ENCODE measurements at places on chromosomes 2 and 18. TPM values are rescaled to one million over a fixed set of nuclear protein-coding genes. Genes with fewer than 3 reads are reported as not detected.

GRCh38 chr2:8671176-8671575, 10.7 kb upstream of the ID2 start:
- no peak for DNase-seq

SRSF7 gene
- 156 TPM for polyA plus RNA-seq

STK16 gene
- 7.2 TPM for polyA plus RNA-seq

DNA sequence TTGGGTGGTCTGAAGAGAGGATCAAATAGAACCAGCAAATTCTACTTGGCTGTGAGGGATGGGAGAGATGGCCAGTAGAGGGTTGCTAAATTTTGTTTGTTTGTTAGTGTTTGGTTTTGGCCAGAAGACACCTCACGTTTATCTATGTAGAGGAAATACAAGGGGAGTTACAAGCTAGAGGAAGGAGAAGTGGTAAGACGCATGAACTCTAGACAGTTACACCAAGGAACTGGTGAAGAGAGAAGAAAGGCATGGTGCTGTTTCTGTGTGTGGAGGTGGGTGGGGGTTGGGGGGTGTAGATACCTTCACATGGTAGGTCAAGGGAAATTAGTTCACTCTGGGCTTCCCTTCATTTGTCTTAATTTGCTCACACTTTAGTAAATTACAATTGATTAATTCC, 25.6 kb downstream of the RASGRP3 start:
- DNase-seq = no peak

DNA sequence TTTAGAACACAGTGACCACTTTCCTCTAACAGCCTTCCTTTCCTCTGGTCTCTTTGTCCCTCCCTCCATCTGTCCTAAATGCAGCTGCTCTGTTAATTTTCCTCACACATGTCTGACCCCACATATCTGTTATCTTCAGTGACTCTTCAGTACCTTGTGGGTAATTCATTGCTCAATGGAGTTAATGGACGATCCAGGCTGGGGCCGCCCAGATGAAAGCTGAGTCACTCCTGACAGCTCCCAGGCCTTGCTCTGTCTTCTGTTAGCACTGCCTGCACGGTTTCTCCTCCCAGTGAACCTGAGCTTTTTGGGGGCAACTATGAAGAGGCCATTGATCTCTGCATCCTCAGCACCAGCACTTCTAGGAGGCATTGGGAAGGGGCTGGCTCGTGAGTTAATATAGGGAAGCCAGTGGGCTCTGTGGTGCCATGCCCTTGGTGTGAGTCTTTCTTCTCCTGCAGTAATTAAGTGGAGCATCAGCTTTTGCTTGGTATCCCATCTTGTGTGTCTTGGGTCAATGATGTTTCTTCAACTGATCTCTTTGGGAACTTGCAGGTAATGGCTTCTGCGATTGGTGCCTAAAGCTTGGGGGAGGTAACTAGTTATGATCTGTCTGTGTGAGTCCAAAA, 67.3 kb downstream of the SNORC start:
- peak; percentile 78 for DNase-seq

GRCh38 chr2:240436683-240437550, 1.5 kb downstream of the GPC1 start:
- DNase-seq = peak; percentile 62

LOXL3 gene
- polyA plus RNA-seq = 55.2 TPM

DNA sequence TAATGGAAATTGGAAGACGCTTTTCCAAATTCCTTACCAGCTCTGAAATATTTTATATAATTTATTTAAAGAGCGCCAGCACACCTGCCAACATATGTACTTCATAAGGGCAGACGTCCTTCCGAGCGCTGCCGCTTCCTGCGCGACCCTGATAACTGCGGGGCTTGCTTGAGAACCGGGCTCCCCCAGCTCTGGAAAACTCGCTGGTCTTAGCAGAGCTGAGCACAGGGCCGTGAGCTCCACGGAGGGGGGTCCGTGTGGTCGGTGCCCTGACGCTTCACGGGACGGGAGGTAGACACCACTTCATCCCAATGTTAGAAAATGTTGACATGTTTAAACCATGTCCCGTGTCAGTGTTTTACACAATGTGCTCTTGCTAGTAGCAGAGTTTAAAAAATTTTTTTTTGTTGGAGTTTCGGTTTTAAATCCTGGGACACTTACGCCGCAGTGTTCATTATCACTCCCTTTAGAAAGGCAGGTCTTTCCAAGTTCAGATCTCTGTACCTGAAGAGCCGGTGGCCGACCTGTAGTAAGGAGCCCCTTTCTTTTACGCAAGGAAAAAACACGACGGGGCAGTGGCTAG, 1.6 kb downstream of the NFATC1 start:
- DNase-seq = no peak

CHRNG gene
- polyA plus RNA-seq = not detected

STARD6 gene
- not detected for polyA plus RNA-seq

RFTN2 gene
- 2.2 TPM for polyA plus RNA-seq

GREB1 gene
- 0.05 TPM for polyA plus RNA-seq

LCT gene
- not detected for polyA plus RNA-seq

HOXD8 gene
- 19.7 TPM for polyA plus RNA-seq

GRB14 gene
- polyA plus RNA-seq = 0.22 TPM

SNX17 gene
- polyA plus RNA-seq = 183 TPM

GRCh38 chr18:74856928-74857327, 259.3 kb downstream of the ZNF407 start:
- no peak for DNase-seq

KRCC1 gene
- polyA plus RNA-seq = 33.1 TPM

- DNase-seq = no peak
Measured at GRCh38 chr2:197167608-197168314, 142.8 kb downstream of the ANKRD44 start.

DNA sequence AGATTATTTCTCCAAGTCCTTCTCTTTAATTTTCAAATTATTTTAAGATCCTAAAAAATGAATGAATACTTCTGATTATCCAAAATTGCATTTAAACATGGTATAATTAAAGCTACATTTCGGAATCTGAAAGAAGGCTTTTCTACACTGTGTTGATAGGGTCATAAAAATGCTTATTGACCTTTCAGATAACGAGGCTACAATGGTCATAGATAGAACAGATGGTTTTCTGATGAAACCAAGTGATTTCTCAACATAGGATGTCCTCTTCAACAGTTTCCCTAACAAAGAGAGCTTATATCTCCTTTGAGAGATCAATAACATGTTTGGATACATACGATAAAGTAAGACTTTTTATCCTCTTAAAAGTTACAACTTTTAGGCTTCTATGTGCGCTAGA, 201.1 kb downstream of the PTH2R start:
- DNase-seq = no peak

GRCh38 chr18:26215247-26215970, 10.8 kb upstream of the TAF4B start:
- no peak for DNase-seq

FAM237A gene
- polyA plus RNA-seq = not detected

TSPYL6 gene
- polyA plus RNA-seq = not detected

ASB18 gene
- polyA plus RNA-seq = not detected

GRCh38 chr2:134999521-134999920, 47.7 kb downstream of the MAP3K19 start:
- peak; percentile 9 for DNase-seq

ROCK1 gene
- 35.9 TPM for polyA plus RNA-seq

- DNase-seq = no peak
Measured at GRCh38 chr2:218145124-218145523, 19.3 kb downstream of the CXCR2 start.

PLEK gene
- polyA plus RNA-seq = 0.39 TPM

DNA sequence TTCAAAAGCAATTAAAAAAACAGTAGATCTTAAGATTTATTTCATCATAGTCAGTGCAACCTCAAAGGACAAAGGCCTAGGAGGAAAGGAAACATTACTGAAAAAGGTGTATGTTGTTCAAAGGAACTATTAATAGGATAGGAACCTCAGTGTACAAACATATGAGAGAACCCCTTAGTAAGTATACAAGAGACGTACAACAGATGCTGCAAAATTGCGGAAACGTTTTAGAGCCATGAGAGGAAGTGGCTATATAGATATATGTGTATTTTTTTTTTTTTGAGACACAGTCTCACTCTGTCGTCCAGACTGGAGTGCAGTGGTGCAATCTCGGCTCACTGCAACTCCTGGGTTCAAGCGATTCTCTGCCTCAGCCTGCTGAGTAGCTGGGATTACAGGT, 22.2 kb downstream of the PIK3C3 start:
- no peak for DNase-seq

DNA sequence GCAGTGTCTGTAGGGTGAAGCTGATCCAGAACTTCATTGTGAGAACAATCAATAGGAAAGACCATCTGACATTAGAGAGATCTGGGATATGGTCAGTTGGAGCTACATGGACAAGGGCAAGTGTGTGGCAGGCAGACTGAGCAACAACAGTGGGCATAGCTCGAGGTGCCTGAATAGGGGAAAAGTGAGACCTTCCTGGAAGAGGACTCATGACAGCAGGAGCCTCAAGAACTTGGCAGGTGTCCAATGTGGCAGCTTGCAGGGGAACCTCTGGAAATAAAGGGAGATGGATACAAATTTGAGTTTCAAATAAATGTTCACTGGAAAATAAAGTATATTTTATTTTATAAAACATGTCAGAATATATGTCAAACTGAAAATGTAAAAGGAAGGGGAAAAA, 117.9 kb downstream of the TANC1 start:
- DNase-seq = no peak

- peak; percentile 54 for DNase-seq
Measured at GRCh38 chr2:221060376-221060775, 511.7 kb downstream of the EPHA4 start.

TNS1 gene
- 78.6 TPM for polyA plus RNA-seq

DNA sequence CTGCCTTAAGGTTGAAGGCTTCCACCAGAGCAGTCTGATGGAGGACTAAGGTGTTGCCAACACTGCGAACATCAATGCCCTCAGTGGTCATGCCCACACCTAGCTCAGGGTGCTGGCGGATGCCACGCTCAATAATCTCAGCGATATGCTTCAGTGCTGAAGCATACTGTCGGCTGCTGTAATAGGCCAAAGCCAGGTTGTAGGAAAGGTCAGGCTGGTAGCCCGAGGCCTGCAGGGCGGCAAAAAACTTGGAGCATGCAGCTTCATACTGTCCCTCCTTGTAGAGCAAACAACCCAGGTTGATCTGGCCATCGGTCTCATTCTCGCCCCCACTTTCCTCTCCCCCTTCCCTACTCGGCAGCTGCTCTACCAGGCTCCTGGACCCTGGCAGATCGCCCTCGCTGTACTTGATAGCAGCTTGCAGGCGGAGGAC, 159.4 kb downstream of the AGPS start:
- peak; percentile 41 for DNase-seq

GRCh38 chr2:50556934-50557575, 474.9 kb downstream of the NRXN1 start:
- DNase-seq = peak; percentile 1

RAB12 gene
- 4.4 TPM for polyA plus RNA-seq

DNA sequence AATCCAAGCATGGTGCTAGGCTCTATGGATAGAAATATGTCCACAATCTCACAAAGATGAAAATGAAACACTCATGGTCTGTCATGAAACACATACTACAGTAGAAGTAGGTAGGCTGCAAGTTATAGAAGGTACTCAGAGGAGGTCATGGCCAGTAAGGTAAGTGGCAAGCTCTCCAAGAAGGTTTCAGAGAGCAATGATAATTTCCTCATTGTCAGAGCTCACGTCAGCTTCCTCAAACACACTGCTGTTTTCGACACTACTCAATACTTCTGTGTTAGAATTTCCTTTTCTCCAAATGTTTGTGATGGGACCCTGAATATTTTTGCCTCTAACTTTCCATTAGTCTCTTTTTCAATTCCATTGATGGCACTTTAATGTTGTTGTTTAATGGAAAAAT, 25.5 kb downstream of the CCDC141 start:
- DNase-seq = no peak

BOLL gene
- polyA plus RNA-seq = not detected

DNA sequence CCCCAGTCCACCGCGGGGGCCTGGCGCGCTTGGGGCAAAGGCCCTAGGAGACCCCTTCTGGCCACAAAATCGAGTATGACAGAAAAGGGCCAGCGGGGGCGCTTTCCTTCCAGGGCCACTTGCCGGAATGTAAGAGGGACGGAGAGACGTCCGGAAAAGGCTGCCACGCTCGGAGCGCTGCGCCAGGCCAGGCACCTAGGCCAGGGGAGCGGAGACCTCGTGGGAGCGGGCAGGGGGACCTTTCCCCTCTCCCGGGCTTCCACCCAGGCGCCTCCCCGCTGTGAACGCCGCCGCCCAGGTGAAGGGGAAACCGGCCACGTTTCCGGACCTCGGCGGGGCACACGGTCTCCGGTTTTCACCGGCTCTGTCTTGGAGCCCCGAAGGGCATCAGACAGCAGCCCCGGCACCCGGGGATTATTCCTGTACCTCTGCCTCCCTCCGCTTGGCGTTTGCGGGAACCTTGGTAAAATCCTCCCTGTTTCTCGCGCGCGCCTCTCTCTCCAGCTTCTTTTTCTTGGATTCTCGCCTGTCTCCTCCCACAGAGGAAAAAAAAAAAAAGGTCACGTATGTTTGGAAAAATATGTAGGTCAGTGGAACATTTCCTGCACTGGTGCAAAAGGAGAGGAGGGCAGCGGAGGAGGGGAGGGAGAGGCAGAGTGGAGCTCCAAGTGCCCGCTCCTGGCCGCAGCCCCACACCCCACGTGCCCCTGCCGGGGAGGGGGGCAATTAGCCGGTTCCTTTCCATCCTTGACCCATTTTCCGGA, 1.2 kb upstream of the NPAS2 start:
- DNase-seq = peak; percentile 82

DNA sequence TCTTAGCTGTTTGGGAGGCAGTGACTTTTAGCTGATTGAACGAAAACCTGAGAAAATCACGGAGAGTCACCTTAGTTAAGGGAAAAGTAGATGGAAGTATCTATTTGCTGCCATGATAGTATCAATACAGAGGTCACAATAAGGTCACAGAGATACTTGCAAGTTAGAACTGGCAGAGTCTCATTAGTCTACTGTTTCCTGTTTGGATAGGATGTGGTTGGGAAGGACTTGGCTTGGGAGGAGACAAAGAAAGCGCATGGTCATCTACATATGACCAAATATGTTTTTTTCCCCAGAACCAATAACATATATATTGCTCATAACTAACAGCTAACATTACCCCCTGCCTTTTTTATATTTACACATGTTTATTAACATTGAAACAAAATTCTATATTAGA, 78.4 kb upstream of the AQP4 start:
- DNase-seq = no peak

TNFAIP6 gene
- 10.2 TPM for polyA plus RNA-seq

DNA sequence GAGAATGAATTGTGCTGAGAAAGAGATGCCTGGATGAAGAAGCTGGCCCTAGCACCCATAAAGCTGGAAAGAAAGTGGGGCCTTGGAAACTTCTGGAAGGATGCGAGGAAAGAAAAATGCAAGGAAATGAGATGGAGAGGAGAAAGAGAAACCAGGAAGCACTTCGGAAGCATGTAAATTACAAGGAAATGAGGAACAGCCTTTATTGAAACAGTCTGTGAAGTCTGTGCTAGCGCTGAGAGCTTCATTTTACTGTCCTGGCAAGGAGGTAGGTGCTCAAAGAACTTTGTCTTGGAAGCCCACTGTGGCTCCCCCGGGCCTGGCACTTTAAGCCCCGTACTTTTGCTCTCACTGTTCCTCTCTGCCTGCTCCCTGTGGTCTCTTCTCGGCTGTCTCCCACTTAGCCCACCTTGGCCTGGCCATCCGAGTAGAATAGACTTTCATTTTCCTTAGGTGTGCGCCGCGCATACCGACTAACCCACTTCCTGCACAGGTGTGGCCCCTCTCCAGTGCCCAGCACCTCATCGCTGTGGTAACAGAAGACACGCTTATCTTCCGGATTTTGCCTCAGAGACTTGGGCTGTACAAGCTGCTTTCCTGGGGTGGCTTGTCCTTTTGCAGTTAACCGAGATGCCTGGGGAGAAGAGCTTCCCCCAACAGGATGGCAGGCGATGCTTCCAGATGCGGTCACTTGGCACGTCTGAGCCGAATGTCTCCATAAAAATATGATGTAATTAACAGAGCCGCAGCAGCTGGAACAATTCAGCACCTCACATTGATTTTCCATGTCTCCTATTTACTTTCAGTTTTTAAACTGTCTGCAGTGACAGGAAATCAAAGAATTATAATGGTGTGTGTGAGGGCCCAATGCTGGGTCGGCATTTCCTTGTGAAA, 199.6 kb downstream of the HRH4 start:
- DNase-seq = peak; percentile 61

Measured in GM23248 (cell line).